ENCODE measurements at places on chromosomes 3 and 15.

GRCh38 chr3:186515125-186515524 is 29.1 kb downstream of the CRYGS start:
- no peak overlapping the region for H3K4me3 ChIP-seq
- H3K4me1 ChIP-seq = no peaks in the 10 kb centered on the region
- no peaks in the 10 kb centered on the region for H3K27me3 ChIP-seq
- H3K36me3 ChIP-seq = no peaks in the 10 kb centered on the region

- H3K4me1 ChIP-seq = no peaks in the 10 kb centered on the region
- H3K36me3 ChIP-seq = no peaks in the 10 kb centered on the region
- no peaks in the 10 kb centered on the region for H3K27me3 ChIP-seq
- DNase-seq = peak; percentile 70
Measured at GRCh38 chr15:58551764-58552504, 120.1 kb downstream of the LIPC start.

- no peaks in the 10 kb centered on the region for H3K36me3 ChIP-seq
- peak within 1 kb of the TSS; percentile 82 for H3K27ac ChIP-seq
- no peaks in the 10 kb centered on the region for H3K27me3 ChIP-seq
- DNase-seq = peak; percentile 96
Measured at GRCh38 chr3:29280404-29281093, at the start of gene RBMS3. Gene RBMS3 (plus strand): TSS chr3:29281071.

DNA sequence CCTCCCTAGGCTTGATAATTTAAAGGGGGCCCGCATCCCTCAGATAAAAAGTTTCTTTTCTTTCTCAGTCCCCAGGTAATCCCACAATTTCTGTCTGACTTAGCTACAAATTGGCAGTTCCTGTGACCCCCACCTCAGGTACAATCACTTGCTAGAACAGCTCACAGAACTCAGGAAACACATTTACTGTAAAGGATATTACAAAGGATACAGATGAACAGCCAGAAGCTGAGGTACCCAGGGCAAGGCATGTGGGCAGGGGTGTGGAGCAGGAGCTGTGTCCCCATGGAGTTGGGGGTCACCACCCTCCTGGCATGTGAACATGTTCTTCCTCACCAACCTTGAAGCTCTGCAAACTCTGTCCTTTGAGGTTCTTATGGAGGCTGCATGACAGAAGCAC is 73.8 kb downstream of the CMTM8 start:
- H3K27ac ChIP-seq = no peak overlapping the region
- no peaks in the 10 kb centered on the region for H3K27me3 ChIP-seq
- no peak for DNase-seq
- no peaks in the 10 kb centered on the region for H3K36me3 ChIP-seq

DNA sequence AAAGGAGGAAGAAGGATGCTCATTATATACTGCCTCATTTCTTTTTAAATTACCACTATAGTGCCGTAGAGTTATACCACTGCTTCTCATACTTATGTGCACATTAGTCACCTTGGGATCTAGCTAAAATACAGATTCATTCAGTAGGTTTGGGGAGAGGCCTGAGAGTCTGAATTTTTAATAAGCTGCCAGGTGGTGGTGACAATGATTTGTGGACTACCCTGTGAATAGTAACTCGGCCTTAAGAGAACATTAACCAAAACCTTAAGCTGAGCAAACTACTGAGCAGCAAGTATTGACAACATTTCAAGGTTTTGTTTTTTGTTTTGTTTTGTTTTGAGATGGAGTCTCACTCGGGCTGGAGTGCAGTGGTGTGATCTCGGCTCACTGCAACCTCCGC is 19.8 kb downstream of the UBA5 start:
- no peak overlapping the region for H3K27ac ChIP-seq
- peaks cover 90% of the 10 kb centered on the region for H3K36me3 ChIP-seq
- no peaks in the 10 kb centered on the region for H3K4me1 ChIP-seq

- H3K4me3 ChIP-seq = no peak overlapping the region
- no peak overlapping the region for H3K27ac ChIP-seq
- no peaks in the 10 kb centered on the region for H3K36me3 ChIP-seq
Measured at GRCh38 chr3:15348246-15348645, 15.9 kb upstream of the SH3BP5 start.

- DNase-seq = no peak
- H3K4me3 ChIP-seq = no peak overlapping the region
- no peaks in the 10 kb centered on the region for H3K27me3 ChIP-seq
- H3K4me1 ChIP-seq = no peaks in the 10 kb centered on the region
- H3K36me3 ChIP-seq = peaks cover 6% of the 10 kb centered on the region
Measured at GRCh38 chr3:67593761-67594234, 60.6 kb downstream of the SUCLG2 start.

All from stomach (tissue), 19 donors.